ENCODE measurements at places on chromosomes 7 and 10. TPM values are rescaled to one million over a fixed set of nuclear protein-coding genes. Genes with fewer than 3 reads are reported as not detected.

The ABCA13 gene
- total RNA-seq: not detected

The C10orf53 gene
- not detected for total RNA-seq

The NUB1 gene
- total RNA-seq: 35.3 TPM

The IRF5 gene
- total RNA-seq: 0.62 TPM

The SPDYE2B gene
- not detected for total RNA-seq

The SLC18A2 gene
- 0.52 TPM for total RNA-seq

The CRCP gene
- 30.5 TPM for total RNA-seq

The EPHB6 gene
- 8.8 TPM for total RNA-seq

The GPR141 gene
- total RNA-seq: not detected

The SOSTDC1 gene
- total RNA-seq: not detected

The CACNB2 gene
- total RNA-seq: 1.0 TPM

The RSU1 gene
- 64.9 TPM for total RNA-seq

The NAT16 gene
- 0.30 TPM for total RNA-seq

The CCDC7 gene
- 2.7 TPM for total RNA-seq

The LIPA gene
- total RNA-seq: 10.1 TPM

The ATG9B gene
- total RNA-seq: 1.7 TPM

The CALCR gene
- 4.0 TPM for total RNA-seq

The OR13A1 gene
- total RNA-seq: not detected

The PRSS2 gene
- 0.97 TPM for total RNA-seq

The TIMM23B gene
- 10.9 TPM for total RNA-seq

The ZNF25 gene
- total RNA-seq: 1.2 TPM

The HOXA4 gene
- total RNA-seq: not detected

The ITPRID1 gene
- 0.18 TPM for total RNA-seq

The SYCE1 gene
- not detected for total RNA-seq

The SPOCK2 gene
- 1.3 TPM for total RNA-seq

The CAMK2G gene
- 26.6 TPM for total RNA-seq

The CALU gene
- total RNA-seq: 169 TPM

The TAS2R41 gene
- 0.10 TPM for total RNA-seq

The KIAA1217 gene
- total RNA-seq: 3.7 TPM

The MBL2 gene
- not detected for total RNA-seq

The GPNMB gene
- total RNA-seq: 1.2 TPM

The SSBP1 gene
- total RNA-seq: 173 TPM

The ARL4A gene
- 25.3 TPM for total RNA-seq

The MGAM2 gene
- not detected for total RNA-seq

The NKX1-2 gene
- 57.8 TPM for total RNA-seq

The RHOBTB1 gene
- 10.5 TPM for total RNA-seq

The LEP gene
- not detected for total RNA-seq

The HECW1 gene
- 4.3 TPM for total RNA-seq

The PARD3 gene
- total RNA-seq: 62.8 TPM

The CNNM1 gene
- total RNA-seq: 0.66 TPM

The SFTPD gene
- total RNA-seq: 0.21 TPM

The NPC1L1 gene
- not detected for total RNA-seq

All from H7 (cell line).